ENCODE measurements at places on chromosomes 5 and 9.

- DNase-seq: no peak
Observed at GRCh38 chr5:1673042-1673677, 126.5 kb downstream of the MRPL36 start.

DNA sequence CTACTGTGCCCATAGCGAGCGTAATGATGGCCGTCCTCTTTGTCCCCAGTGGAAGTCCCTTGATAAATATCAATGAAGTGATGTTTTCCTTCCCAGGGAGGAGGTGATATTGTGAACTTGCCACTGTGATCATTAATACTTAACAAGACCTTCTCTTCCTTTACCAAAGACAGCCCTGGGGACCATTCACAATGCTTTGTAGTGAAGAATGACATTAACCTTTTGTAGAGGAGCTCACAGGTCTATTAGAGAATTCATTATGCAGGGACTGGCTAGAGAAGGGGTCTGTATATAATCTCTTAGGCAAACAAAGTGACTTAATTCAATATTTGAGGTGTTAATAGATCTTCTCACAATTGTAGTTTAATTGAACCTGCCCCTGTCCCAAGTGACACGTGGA, 452.9 kb upstream of the DMAC1 start:
- no peak for DNase-seq

DNA sequence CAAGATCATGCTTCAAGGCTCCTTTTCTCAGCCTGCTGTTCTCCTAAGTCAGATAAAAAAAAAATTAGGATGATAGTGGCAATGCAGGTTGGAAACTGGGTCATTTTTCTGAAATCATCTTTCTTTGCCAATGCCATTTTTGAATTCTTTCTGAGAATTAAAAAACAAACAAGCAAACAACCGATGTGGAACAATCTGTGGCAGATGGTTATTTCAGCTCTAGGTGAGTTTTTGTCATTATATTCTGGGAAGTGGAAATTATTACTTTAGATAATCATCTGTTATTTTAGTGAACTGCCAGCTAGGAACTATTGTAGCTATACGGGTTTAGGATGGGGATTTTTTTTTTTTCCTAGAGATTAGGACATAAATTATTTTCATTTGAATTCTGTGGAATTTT, 129.7 kb downstream of the NTRK2 start:
- no peak for DNase-seq

DNA sequence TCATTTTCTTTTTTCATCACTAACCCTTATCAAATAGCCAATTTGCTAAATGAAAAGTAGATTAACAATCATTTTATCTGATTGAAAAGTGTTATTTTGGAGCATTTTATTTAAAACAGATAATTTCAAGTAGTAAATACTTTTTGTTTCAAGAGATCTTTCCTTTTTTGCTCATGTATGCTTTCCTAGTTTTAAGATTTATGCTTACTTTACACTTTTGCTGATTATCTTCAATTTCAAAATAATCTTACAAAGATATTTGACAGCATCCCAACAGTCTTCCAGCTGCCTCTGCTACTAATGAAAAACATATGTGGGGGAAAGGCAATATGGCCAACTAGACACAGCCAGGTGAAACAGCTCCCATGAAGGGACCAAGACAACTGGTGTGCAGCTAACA, 1027.3 kb upstream of the CDH9 start:
- no peak for DNase-seq

- DNase-seq: no peak
Observed at GRCh38 chr5:10985721-10986110, 224.7 kb upstream of the DAP start.

DNA sequence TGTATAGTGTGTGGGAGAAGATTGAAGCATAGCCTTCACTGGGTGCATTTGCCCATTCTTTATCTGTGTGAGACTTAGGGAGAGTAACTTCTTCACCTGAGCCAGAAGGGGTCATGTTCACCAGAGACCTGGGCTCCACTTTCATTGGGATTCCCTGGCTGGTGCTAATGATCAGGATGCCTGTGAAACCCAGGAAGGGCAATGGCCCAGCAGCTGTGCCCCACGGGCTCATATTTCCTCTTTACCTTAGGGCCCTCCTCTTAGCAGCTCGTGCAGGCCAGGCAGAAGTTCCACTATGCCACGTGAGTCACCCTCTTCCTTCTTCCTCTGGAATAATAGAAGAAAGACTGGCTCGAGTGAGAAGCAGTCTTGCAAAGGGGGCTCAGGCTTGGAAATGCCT, 5.0 kb downstream of the PPARGC1B start:
- no peak for DNase-seq

GRCh38 chr9:113350107-113350661, 843 bp downstream of the BSPRY start:
- DNase-seq: no peak

DNA sequence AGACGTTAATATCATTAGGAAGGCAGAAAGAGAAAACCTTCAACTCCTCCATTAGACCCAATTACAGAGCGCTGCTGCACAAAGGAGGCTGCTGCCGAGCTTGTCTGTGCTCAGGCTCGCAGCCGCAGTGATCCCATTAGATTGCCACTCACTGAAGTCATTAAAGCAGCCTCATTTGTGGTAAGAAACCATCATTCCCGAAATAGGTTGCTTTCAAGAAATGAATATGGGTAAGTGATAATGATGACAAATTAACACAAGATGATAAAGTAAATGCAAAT, 137.2 kb downstream of the CAVIN4 start:
- no peak for DNase-seq

GRCh38 chr5:83540105-83540504, 68.6 kb downstream of the VCAN start:
- DNase-seq: no peak

DNA sequence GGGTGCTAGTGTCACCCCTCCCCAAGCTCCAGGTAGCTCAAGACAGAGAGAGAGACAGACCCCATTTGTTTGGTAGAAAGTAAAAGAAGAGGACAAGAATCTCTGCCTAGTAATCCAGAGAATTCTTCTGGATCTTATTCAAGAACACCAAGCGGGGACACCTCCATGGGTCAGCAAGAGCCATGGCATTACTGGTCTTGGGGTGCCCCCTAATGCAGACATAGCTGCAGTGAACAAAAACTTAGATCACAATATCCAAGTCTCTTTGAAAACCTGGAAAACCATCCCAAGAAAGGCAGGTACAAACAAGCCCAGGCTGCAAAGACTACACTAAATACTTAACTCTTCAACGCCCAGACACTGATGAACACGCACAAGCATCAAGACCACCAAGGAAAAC, 29.9 kb upstream of the PDE4D start:
- DNase-seq: no peak

- no peak for DNase-seq
Observed at GRCh38 chr9:26172301-26172700, 494.1 kb upstream of the TUSC1 start.

- DNase-seq: no peak
Observed at GRCh38 chr5:115543365-115544042, 1.1 kb downstream of the FEM1C start.

DNA sequence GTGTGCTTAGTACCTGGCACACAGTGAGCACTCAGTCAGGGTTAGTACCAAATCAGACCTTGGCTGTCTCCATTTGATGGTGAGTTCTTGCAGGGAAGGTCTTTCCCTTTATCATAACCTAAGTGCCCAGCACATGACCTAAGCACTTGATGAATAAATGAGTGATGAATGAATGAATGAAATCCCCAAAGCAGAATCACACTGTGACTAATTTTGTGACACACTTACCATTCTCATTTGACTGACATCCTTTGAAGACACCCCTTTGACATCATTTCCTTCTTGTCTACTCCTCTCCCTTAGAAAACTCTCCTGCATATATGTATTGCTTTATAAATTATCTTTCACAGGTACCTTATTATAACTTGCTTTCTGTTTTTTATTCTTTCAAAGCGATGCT, 130.2 kb upstream of the ELL2 start:
- no peak for DNase-seq

GRCh38 chr5:65125591-65126541, 355.9 kb downstream of the ADAMTS6 start:
- no peak for DNase-seq

GRCh38 chr9:14967450-14968321, 57.5 kb upstream of the FREM1 start:
- no peak for DNase-seq

- DNase-seq: no peak
Observed at GRCh38 chr9:125767349-125767748, 20.2 kb downstream of the PBX3 start.

DNA sequence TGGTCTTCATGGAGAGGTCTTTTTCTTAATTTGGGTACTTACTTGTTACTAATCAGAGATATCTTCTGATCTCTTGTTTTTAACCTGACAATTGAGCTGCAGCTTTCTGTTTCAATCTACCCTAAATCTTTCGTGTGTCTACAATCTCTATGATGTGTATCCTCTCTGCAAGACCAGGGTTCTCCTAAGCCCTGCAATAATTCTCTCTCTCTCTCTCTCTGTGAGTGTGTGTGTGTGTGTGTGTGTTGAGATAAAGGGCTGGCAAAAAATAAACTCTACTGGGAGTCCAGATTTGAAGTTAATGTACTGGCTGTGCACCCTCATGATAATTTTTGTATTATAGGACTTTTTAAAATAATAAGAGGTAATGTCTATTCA, 57.8 kb upstream of the FBXL7 start:
- no peak for DNase-seq

GRCh38 chr5:131751506-131751905, 45.3 kb downstream of the FNIP1 start:
- DNase-seq: no peak

DNA sequence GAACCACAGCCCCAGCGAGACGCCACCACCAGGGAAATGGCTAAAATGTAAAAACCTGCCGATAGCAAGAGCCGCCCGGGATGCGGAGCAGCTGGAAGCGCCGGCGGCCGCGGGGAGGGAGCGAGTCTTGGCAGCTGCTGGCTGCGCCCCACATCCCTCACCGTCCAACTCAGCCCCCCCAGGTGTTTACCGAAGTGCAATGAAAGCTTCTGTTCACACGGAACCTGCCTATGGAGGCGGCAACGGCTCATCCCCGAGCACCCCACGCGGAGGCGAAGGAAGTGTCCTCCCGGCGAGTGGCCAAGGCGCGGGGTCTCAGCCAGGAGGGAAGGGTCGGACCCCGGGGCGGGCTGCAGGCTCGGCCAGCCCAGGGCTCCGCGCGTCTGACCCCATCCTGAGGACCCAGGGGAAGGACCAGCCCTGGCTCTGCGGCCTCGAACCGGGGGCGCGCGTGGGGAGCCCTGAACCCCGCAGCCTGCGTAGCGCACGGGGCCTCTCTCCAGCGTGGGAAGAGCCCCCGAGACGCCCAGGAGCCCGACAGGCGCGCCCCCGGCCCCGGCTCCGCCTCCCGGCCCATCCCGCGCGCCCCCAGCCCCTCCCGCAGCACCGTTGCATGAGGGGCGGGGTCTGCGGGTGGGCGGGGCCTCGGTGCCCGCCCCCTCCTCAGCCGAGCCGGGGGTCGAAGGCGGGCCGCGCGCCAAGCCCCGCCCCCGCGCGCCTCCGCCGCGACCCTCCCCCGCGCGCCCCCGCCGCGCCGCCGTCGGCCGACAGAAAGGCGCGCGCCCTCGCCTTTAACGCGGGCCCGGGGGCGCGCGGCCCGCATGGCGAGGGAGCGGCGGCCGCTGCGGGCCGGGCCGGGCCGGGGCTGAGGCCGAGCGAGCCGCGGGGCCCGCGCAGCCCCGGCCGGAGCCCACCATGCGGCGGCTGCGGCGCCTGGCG, at the start of gene DIPK1B:
DIPK1B (plus strand) TSS at position 822 of the 939 bp plus-strand sequence; CDS start at position 916, 94 bp downstream.
- no peak for DNase-seq

DNA sequence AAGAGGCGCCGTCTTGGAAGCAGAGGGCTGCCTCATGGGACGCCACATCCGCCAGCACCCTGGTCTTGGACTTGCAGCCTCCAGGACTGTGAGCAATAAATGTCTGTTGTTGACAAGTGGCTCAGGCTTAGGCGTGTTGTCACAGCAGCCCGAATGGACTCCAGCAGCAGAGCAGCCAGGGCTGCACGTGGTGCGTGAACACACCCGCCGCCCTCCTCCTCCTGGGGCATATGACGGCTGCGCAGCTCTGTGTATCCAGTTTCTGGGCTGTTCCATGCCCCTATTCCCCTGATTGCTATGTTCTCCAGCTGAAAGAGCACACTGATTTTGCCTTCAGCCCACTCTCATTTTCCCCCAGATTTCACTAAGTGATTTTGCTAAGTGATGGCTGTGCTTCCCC, 36.0 kb upstream of the CLPTM1L start:
- no peak for DNase-seq

DNA sequence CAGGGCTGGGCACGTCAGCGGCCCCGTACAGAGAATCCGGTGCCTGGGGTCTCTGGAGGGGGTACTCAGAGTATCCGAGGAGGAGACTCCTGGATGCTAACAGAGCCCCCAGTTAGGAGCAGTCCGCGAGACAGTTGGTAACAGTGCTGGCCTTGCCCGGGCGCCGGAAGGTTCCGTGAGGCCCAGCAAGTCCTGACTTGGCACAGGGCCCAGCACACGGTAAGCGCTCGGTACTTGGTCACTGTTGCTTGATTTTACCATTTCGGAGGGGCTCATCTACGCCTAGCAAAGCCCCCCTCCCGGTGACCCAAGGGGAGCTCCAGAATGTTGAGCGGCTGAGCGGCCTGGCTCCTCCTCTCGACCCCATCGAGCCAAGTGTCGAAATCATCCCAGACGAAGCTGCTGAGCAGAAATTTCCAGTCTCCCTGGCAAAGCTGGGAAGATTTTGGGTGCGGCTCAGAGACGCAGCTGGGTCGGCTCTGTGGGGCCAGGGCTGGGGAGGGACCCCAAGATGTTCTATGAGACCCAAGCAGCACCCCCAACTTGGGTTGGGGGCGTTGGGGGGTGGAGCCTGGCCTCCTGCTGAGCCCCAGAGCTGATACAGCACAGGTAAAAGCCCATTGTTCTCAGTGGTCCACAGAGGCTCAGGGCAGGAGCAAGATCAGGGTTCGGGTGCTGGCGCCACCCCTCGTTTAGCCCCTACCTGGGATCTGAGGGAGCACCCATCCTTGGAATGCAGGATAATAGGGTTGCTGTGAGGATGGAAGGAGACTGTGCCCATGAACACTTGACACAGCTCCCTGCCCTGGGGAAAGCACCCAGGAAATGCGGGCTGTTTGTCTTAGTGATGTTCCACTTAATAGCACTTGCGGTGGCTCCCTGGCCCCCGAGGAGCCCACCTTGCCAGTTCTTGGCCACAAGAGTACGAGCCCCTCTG, 137.2 kb downstream of the C9orf50 start:
- no peak for DNase-seq

- DNase-seq: no peak
Observed at GRCh38 chr9:74281674-74282073, 215.5 kb upstream of the RORB start.

DNA sequence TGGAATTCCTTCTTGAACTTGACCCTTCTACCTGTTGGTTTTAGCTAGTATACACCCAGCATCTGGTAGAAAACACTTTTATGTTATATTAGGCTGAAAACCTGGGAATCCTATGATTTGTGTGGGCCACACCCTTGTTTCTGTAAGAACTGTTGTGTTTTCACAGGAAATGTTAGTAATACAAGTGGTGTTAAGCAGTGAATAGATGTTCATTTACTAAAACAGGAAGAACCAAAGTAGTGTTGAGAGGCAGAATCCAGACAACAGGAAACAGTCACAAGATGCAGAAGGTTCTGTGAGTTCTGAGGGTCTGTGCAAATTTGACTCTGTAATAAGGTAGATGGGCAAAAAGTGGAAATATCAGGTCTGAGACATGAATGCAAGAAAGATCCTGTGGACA, 73.0 kb upstream of the RAI14 start:
- DNase-seq: no peak
